ENCODE measurements at places on chromosomes 7 and 10. TPM values are rescaled to one million over a fixed set of nuclear protein-coding genes. Genes with fewer than 3 reads are reported as not detected.

Gene C10orf53
- polyA plus RNA-seq: not detected

DNA sequence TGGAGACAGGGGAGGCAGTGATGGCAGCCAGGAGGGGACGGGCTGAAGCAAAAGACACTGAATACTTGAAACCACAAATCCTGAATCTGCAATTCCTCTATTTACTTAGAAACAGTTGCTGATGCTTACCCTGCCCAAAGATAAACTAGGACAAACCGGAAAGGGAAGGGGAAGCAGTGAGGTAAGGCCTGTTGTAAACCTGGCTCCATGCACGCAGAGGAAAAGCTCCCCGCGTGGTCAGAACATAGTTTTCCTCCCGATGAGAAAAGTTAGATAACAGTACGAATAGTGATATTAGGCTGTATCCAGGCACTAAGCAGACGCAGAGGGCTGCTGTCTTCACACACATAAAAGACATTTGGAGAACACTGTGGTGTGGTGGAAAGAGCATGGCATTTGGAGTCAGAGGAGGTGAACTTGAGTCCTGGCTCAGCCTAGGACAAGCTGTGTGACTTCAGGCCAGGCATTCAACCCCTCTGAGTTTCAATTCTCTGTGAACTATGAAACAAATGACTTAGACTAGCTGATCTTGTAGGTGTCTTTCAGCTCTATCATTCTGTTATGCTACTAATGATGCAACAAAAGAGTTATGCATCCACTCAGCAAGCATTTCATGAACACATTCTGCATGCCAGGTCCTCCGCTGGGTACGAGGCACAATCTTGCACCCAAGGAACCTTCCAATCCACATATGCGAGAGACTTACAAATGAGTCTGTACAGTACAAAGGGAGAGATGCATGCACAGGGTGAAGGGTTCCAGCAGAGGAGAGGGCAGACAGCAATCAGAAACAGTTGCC is 80.9 kb downstream of the SORBS1 start:
- DNase-seq: no peak

- no peak for DNase-seq
Measured at GRCh38 chr10:87000491-87000890, 19.6 kb upstream of the FAM25A start.

DNA sequence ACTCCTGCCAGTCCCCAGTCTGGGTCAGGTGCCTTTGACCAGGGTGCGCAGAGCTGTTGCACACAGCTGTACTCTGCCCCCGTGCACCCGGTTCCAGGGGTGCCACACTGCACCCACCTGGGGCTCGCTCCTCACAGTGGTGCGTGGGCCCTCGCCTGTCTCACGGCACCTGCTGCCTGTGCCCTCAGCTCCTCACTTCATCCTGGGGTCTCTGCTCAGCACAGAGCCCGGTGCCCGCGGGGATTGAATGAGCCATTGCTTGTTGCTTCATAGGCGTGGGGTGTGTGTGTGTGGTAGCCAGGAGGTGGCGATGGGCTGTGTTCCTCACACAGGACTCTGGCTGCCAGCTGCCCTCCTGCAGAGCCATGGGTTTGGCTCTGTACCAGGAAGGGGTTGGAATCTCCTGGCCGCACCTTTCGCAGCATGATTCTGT is 18.5 kb downstream of the EIF3B start:
- DNase-seq: no peak

DNA sequence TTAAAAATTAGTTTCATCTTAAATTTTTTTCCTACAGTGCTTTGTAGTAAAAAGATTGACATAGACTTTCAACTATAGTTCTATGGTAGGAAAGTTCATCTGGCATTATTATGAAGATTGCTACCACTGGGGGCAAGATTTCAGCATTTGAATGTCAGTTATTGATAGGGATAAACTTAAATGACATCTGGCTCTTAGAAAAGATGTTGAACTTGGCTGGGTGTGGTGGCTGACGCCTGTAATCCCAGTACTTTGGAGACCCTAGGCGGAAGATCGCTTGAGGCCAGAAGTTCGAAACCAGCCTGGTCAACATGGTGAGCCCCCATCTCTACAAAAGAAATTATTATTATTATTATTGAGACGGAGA is 1.4 kb upstream of the TRA2A start:
- DNase-seq: no peak

DNA sequence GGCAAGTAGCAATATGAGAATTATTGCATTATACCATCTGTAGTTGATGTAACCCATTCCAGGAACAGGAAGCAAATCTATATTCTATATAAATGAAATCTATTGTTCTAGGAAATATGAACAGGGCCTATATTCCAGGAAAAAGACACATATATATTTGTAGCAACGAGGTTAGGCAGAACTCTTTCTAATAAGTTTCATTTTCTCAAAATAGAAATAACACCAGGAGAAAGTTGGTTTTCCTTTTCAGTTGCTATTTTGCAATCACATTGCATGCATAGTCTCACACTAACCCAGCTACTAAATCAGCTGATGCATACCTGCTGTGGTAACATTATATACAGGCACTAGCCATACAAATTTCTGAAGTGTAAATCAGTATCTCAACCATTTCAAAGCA is 6.2 kb upstream of the IFIT2 start:
- DNase-seq: no peak

GRCh38 chr10:88117869-88118632 is 254.6 kb downstream of the PTEN start:
- DNase-seq: peak; percentile 28
